ENCODE measurements at places on chromosomes 13 and 19. TPM values are rescaled to one million over a fixed set of nuclear protein-coding genes. Genes with fewer than 3 reads are reported as not detected.

Gene ZNF560
- total RNA-seq: not detected

Gene ACP7
- not detected for total RNA-seq

Gene TRPC4
- 0.39 TPM for total RNA-seq

GRCh38 chr13:23684647-23685046 is 114.4 kb downstream of the TNFRSF19 start:
- no peak for DNase-seq

DNA sequence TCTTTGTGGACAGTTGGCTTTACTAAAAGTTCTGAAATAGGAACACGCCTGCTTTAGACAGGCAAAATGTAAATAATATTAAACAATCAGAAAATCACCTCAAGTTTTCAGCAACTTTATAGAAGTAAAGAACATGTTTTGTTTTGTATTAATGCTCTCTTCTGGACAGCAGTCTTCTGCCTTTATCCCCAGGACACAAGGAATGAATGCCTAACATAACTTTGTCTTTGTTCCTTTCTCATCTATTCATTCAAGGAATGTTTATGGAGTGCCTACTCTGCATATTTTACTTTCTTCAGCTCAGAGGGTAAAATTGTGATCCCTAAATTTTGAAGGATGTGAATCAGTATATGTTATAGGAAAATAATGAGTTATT is 325.4 kb downstream of the FOXO1 start:
- DNase-seq: no peak

DNA sequence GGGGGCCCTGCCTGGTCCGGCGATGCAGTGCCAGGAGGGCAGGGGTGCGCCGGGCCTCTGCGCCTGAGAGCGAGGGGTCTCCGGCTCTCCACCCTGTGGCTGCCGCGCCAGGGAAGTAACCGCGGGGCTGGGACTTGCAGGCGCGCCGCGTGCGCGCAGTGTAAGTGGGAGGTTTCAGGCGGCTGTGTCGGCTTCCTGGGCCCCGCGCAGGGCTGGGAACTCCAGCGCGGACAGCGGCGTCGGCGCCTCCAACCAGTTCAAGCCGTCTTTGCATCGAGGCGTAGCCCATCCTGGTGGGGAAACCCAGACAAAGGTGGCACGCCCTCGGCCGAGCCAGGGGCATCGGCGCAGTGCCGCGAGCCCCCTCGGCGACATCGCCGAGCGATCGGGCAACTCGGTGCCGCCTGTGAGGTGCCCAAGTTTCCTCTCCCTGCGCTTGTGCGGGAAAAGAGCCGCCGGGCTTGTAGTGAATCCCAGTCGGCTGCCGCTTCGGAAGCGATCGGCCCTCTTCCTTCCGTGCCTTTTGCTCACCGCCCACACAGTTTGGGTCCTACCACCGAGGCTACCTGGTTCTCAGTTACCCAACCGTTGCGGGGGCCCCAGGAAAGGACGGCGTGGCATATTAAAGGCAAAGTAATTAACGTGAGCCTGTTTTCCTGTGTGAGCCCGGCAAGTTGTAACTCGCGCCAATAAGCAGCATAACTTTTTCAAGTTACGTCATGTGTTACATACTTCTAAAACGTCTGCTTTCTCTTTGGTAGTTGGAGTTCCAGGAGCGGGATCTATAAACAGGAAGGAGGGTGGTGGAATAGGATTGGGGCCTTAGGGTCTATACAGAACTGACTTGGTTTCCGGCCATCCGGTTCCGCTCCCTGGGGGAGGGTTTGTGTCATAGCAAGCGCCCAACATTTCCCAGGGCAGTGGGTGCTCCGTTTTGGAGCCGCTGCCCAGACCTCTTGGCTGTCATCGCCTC is 1.2 kb downstream of the LRCH1 start:
- peak; percentile 93 for DNase-seq

All from upper lobe of left lung (tissue), 6 donors.